ENCODE measurements at places on chromosomes 11 and 22. TPM values are rescaled to one million over a fixed set of nuclear protein-coding genes. Genes with fewer than 3 reads are reported as not detected.
A peak's percentile ranks its signal among the peaks of the same experiment; 100 is the strongest.

GRCh38 chr11:17527628-17527995 is 16.6 kb downstream of the USH1C start:
- no peak for DNase-seq

GRCh38 chr11:113831314-113831713 is 44.1 kb downstream of the USP28 start:
- no peak for DNase-seq

- DNase-seq = no peak
These were observed 406.0 kb downstream of the TBC1D22A start for GRCh38 chr22:47168441-47168840.

DNA sequence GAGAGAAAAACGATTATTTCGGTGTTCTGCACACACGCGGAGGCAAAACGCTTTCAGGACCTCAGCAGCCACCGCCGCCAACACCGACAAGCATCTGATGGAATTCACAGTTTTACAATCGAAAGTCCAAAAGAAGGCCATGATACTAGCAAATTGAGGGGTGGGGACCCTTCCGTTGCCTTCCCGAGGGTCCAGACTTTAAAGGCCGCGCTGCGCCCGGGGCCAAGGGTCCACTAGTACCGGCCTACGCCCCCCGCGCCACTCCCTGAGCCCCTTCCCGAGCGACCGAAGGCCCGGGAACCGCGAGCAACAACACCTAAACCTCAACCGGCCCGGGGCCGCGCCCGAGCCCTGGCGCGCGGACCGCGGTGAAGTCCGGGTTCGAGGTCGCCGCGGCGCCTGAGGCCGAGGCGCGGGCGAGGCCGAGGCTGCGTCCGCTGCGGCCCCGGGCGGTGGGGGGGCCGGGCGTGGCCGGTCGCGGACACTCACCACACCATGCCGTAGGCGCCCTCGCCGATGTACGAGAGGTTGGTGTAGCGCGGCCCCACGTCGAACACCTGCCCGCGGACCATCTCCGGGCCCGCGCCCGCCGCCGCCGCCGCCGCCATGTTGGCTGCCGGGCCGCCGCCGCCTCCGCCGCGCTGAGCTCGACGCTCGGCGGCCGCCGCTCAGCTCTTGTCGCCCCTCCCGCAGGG is 465 bp downstream of the MAPK1 start:
- peak; percentile 29 for DNase-seq

DNA sequence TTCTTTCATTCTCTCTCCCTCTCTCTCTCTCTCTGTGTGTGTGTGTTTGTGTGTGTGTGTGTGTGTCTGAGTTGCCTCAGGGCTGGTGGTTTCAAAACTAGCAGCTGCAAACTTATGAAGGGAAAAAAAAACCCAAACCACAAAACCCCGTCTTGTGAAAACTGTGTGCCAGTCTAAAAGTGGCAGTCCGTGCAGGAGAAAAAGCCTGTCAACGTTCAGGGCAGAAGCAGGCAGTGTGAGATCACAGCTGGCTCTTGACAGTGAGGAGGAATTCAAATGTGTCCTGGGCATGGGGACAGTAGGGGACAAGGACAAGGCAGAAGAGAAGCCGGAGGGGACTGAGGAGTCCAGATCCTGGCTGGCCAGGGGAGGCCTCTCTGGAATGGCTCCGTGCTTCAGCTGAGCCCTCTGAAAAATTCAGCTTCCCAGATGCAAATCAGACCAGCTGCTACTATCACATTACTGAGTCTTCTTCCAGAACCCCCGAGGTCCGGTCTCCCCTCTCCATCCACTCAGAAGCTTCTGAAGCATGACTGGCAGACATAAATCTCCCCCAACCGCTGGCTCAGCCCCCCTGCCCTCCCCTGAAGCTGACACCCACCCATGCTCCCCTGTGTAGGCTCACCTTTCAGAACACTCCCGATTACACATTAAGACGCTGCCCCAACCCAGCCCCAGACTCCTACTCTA is 31.9 kb downstream of the FLI1 start:
- no peak for DNase-seq

DNA sequence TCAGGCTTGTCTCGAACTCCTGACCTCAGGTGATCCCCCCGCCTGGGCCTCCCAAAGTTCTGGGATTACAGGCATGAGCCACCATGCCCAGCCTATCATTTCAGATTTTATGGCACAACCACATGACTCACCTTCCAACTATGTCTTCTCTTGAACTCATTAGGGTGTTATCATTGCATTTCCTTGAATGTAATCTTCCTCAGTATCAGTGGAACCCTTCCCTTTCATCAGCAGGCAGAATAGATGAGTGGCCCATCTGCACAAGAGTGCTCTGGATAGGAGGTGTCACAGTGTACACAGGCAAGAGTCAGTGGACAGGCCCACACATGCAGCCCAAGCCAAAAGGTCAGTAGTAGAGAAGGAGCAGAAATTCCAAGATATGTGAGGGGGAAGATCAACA is 29.1 kb upstream of the AQP11 start:
- no peak for DNase-seq

DNA sequence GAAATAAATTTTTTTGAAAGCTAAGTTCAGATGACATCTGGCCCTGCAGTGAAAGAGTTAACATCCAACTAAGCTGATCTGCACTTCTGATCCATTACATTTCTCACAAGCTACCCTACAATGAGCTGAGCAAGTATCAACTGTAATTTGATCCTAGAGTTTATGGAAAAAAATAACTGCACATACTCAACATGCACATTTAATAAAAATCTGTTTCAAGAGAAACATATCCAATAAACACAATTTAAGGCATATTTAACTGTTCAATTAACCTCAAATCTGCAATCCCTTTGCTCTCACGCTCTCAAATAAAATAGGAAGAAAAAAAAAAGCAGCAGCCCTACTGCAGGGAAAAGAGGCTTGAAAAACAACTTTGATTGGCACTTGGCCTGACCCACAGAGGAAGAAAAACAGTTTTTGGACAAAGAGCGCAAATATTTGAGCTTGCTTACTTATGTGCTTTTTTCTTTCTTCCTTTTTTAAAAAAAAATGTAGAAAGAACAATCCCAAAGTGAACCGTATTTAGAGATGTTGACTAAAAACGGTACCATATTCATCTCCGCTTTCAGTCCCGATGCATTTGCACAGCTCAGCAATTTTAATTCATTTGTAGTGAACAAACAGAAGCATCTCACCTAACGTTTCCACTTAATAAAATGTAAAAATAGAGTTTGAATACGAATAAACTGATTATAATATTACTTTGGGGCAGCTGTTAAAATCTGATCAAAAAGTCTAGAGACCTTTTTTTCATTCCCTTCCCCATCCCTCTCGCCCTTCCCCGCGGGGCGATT is 1.6 kb downstream of the SESN3 start:
- DNase-seq = peak; percentile 59

- peak; percentile 69 for DNase-seq
These were observed 11.7 kb upstream of the MPEG1 start for GRCh38 chr11:59224351-59224928.

GRCh38 chr22:36100134-36100824 is 60.3 kb downstream of the APOL3 start:
- DNase-seq = peak; percentile 50

- peak; percentile 93 for DNase-seq
These were observed at the start of gene CHCHD10 for GRCh38 chr22:23767673-23768548. Gene CHCHD10, minus strand, starts transcription at chr22:23767972. Its CDS starts 98 bp downstream, at chr22:23767874.

DNA sequence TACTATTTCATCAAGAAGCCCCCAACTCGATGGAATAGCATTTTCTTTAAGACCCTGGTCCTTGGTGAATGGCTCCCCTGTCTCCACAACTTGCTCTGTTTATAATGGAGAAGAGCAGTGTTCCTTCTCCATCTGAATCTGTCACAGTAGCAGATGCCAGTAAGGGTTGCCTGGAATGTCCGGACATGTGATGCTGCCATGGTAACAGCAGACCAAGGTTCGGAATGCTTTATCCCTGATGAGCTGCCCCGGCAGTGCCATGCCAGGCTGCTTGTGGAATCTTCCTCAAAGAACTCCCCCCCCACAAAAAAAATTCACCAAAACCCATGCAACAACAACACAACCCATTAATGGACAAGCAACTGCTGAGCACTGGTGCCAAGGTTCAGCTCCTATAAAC is 72.5 kb downstream of the KCNC1 start:
- DNase-seq = no peak

DNA sequence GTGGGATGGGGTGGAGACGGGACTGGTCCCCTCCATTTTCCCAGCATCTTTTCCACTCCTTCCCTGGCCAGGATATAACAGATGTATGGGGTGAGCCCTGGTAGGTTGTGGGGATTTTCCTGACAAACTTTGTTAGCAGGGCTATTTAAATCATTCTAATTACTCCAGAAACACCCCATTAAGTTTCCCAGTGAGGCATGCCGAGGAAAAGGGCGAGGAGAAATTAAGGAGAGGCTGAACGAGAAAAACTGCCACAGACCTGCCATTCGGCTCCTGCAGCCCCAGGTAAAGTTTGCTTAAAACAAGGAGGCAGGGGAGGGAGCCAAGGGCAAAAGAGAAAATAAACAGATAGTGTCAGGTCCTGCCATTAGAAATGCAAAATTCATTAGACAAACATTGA is 428.2 kb downstream of the BUD13 start:
- DNase-seq = no peak

GRCh38 chr22:24496661-24497060 is 1.5 kb downstream of the UPB1 start:
- no peak for DNase-seq

DNA sequence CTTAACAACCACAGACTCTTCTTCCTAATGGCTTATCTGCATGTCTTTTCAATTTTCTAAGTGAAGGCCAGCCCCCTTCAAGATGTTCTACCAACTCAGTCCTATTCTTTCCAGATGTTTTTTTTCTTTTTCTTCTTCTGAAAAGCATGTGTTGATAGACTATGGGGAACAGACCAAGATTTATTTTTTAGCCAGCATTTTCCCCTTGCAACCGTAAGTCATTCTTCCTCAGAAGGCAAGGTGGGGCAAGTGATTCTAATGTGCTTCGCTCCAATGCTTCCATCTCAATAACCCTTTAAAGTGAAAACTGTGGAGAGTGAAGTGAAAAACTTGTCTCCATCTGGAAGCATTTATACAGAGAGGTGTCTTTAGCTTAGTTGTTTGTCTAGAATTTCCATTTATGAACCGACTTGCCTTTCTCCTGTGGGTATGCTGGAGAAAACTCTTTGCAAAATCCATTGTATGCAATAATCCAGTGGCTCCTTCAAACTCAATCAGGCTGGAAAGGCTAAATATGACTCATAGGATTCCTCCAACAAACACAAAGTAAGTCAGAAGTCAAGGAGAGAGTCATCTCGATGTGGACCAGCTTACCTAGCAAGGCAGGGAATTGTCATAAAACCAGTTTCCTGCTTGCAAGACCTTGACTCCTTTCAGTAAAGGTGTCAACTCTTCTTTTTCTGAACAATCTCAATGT is 83.7 kb downstream of the MAML2 start:
- no peak for DNase-seq

GRCh38 chr11:105609832-105610781 is at the start of gene GRIA4:
Gene GRIA4, plus strand, starts transcription at chr11:105610073. Its CDS starts 925 bp downstream, at chr11:105610998.
- peak; percentile 27 for DNase-seq

DNA sequence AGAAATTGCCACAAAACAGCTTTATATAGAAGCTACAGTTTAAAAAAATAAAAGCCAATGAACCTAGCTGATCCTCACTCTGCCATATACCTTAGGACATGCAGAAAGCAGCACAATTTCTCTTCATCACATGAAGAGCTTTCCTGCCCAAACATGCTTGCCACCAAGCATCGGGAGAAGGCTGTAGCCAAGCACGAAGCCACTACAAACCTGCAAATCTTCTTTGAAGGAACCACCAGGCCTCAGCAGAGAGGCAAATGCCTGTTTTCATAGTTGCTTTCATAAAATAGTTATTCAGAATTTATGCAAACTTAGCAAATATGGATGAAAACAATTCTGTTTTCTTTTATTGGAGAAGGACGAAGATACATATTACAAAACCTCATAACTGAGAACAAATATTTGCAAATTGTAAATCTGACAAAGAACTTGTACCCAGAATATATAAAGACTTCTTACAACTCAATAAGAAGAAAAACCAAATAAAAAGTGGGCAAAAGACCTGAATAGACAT is 100.3 kb downstream of the RBFOX2 start:
- DNase-seq = no peak

- peak; percentile 62 for DNase-seq
These were observed 158.5 kb downstream of the ADAMTS15 start for GRCh38 chr11:130606781-130607511.

- DNase-seq = no peak
These were observed 12.6 kb downstream of the MMP10 start for GRCh38 chr11:102767800-102768199.

The GTSE1 gene
- 1.1 TPM for polyA plus RNA-seq

The RAB39A gene
- not detected for polyA plus RNA-seq

The ALDH3B1 gene
- 6.7 TPM for polyA plus RNA-seq

The DUSP18 gene
- 4.2 TPM for polyA plus RNA-seq

The CEND1 gene
- polyA plus RNA-seq = not detected

The SYNGR1 gene
- polyA plus RNA-seq = 18.1 TPM

The PCSK7 gene
- polyA plus RNA-seq = 23.6 TPM

The HOATZ gene
- not detected for polyA plus RNA-seq

The CDKN1C gene
- polyA plus RNA-seq = 42.9 TPM

The SNX32 gene
- polyA plus RNA-seq = 0.90 TPM

The SAA1 gene
- 289 TPM for polyA plus RNA-seq

The MYOD1 gene
- not detected for polyA plus RNA-seq

All from stomach (tissue), 19 donors.